NCI-H1105 (cell line): ENCODE measurements at places on chromosomes 1 and 21.

DNA sequence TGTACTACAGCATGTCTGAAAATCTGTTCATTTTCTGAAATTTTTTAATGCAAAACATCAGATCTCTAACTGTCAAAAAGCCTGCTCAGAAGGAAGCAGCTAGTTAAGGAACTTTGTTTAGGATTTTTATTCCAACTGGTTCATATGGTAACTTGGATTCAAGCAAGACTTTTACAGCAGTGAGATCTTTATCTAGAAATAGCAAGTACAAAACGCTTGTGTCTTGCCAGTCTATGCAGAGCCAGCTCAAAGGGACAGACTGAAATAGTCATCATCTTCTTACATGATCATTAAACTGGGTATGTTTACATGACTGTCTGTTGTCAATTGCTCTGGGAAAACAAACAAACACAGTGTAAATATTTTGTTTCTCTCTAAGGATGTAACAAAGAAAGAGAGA is 37.6 kb downstream of the DDAH1 start:
- DNase-seq, result no peak

DNA sequence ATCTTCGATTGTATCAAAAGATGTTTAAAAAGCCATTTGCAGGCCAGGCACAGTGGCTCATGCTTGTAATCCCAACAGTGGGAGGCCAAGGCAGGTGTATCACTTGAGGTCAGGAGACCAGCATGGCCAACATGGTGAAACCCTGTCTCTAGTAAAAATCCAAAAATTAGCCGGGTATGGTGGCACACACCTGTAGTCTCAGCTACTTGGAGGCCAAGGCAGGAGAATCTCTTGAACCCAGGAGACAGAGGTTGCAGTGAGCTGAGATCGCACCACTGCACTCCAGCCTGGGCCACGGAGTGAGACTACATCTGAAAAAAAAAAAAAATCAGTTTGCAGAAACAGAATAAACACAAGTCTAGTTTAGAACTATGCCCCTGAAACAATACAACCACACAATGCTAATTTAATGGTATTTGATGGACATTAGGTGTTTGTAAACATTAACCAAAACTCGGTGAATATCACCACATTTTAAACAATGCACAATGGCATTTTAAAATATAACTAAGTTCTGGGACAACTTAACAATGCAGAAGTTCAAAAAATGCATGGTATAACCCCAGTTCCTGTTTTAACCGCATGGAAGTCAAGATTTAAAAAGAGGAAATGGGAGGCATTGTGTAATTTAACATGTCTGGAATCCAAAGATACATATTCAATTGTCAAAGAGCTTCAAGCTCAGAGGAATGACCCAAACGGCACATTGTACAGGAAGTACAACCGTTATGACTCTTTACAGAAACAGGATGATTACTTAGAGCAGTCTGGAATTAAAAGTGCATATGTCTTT is 7.1 kb upstream of the PTTG1IP start:
- DNase-seq, result no peak

DNA sequence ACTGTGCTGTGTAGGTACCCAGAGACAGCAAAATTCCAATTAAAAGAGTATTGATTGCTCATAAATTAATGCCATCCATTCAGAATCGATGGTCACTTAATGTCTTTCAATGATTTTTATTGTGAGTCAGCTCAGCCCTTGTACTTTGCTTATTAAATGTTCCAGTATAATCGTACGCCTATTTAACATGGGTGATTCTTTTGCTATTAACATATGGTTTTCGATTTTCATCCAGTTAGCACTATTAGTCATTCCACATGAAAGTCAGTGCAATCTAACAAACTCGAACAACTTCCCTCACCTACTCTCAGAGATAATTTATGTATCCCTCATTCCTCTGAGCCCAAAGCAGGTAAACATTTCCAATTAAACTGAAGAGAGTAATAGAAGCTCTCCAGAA is 109.6 kb upstream of the APP start:
- DNase-seq, result no peak

GRCh38 chr21:45297329-45297728 is 9.6 kb upstream of the POFUT2 start:
- no peak for DNase-seq

DNA sequence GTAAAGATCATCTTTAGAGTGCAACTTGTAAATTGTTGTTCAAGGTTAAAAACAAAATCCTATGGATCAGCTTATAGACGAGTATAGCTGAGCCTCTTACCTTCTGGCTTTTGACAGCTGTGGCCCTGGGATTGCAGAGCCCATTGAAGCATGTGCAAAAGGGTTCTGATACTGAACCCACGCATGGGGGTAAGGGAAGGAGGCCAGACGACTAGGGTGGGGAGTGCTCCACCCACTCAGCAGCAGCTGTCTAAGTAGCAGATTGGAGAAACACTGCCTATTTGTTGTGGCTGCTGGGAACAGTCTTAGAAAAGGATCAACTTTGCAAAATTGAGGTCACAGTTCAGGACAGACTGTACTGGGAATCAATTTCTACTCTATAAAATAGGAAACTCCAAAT is 16.1 kb downstream of the CD101 start:
- DNase-seq, result no peak

GRCh38 chr1:61138921-61139774 is 56.8 kb downstream of the NFIA start:
- no peak for DNase-seq

DNA sequence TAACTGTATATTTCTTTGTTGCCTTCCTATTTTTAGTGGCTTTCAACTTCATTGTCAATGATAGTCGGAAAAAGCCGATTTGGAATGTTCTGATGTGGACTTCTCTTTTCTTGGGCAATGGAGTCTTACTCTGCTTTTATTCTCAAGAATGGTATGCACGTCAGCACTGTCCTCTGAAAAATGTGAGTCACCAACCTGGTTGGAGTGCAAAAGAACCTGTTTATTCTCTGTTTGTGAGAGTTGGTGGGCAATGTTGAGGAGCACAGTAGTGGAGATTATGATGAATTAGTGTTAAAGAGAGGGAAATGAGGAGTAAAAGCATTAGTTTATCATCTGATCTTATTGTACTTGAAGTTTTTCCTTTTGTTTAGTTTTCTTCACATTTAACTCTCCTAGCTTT is 14.5 kb upstream of the AXDND1 start:
- no peak for DNase-seq

DNA sequence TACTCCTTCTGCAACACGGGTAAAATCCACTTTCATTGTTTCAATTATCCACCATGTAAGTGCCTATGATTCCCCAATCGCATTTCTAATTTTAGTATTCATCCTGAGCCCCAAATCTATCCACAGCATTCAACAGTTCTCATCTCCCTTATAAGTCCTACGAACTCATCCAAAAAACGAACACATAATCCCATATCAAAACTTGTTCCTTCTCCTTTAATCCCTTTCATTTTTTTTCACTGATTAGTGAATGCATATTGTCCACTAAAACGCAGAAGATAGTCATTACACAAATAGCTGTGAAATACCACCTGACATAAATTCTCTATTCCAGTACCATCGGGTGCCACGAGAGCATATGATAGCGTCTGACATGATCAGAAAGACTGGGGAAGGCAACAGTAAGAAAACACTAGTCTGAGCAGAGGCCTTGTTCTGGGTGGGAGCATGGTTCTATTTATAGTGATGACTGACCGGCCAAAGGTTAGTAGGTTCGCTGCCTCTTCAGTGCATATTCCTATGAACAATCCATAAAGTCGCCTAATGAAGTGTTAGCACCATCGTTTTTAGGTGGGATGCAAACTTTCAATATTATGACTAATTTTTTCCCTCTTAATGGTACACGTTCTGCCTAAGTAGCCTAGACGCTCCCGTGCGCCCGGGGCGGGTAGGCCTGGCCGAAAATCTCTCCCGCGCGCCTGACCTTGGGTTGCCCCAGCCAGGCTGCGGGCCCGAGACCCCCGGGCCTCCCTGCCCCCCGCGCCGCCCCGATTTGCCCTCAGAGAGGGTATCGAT is 648 bp downstream of the ATP5PF start:
- DNase-seq, result no peak

DNA sequence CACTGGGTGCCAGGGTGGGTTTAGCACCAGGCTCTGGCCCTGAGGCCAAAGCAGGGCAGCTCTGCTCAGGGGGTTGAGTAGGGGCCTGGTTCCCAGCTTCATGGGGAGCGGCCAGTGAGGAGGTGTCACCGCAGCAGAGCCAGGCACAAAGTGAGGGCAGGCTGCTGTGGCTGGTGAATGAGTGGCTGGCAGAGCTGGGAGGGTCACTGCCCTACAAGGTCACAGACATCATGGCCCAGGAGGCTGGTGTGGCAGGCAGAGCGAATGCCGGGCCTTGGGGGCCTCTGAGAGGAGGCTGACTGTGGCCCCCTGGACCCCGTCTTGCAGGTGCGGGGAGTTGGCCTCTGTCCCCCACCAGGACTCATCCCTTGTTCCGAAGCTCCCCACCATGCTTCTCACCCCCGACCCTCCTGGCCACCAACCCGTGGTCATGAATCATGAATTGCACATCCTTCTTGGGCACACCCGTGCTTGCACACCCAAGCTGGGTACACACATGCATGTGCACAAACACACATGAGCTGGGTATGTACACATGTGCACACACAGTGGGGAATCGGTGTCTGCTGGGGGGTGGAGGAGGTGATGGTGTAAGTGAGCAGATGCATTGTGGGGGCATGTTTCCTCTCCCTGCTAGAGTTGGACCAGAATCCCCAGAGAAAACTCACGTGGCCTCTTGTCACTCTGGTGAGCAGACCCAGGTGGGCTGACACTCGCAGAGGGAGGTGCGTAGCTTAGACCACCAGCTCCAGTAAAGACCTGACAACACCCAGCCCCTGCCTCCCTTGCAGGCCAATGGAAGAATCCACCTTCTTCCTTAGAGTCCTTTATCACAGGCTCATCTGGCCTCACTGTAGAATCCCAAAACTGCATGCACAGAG is 4.8 kb upstream of the GNB1 start:
- no peak for DNase-seq
